RCC 7860 (cell line): ENCODE measurements at places on chromosomes 7 and 10.

GRCh38 chr7:47391726-47392125, 190.2 kb downstream of the TNS3 start:
- no peak for DNase-seq

- no peak for DNase-seq
Observed at GRCh38 chr10:48556065-48556464, 48.8 kb downstream of the ARHGAP22 start.

DNA sequence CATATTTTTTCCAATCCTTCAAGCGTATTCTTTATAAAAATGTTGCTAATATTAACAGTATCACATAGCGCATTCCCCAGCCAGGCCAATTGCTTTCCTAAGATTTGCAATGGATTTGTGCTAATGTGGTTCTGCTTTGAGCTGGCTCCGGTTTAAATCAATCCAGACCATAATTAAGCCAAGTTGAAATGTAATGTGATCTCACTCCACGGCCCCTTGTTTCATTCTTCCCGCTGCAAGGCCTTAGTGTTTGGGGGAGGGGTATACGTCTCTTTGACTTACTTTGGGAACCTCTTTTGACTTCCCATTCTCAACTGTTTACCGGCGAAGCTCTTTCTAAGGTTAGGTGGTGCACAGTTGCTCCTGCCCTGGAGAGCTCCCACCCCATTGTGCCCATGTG, 86.4 kb downstream of the PRPF18 start:
- DNase-seq: no peak

DNA sequence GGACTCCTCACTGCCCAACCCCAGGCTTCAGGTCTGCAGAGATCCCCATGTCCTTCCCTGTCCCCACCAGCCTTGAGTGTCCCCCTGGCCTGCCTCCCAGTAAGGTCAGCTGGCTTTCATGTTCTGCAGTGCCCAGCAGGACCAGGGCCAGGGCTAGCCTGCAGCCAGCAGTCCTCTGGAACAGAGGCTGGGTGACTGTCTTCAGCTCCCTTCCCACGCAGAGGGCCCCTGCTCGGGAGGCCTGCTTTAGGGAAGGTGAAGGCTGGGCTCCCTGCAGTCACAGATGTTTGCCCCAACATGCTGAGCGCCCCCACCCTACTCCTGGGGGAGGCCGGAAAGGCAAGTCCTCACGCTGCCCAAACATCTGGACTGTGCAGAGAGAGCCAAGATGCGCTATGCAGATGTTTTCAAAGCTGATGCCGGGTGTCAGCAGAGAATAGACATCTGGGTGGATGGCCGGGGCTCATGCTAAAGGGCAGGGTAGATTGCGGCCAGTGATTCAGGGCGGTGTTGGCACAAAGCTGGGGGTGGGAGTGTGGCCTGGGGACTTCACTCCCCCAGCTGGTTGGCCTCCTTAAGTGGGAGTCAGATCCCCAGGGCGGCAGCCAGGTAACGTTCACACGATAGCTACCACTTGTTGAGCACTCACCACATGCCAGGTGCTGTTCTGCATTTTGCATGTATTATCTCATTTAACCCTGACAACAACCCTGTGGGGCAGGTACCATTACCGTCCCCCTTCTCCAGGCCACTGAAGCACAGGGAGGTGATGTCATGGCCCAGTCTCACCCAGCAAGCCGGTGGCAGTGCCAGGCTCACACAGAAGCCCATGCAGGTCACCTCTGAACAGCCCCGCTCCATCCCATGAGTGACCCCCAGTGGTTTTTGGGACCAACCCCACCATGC, 71.2 kb upstream of the COL13A1 start:
- DNase-seq: no peak
